Mesothelial cell of epicardium (in vitro differentiated cells): ENCODE measurements at places on chromosomes 12 and 14.

DNA sequence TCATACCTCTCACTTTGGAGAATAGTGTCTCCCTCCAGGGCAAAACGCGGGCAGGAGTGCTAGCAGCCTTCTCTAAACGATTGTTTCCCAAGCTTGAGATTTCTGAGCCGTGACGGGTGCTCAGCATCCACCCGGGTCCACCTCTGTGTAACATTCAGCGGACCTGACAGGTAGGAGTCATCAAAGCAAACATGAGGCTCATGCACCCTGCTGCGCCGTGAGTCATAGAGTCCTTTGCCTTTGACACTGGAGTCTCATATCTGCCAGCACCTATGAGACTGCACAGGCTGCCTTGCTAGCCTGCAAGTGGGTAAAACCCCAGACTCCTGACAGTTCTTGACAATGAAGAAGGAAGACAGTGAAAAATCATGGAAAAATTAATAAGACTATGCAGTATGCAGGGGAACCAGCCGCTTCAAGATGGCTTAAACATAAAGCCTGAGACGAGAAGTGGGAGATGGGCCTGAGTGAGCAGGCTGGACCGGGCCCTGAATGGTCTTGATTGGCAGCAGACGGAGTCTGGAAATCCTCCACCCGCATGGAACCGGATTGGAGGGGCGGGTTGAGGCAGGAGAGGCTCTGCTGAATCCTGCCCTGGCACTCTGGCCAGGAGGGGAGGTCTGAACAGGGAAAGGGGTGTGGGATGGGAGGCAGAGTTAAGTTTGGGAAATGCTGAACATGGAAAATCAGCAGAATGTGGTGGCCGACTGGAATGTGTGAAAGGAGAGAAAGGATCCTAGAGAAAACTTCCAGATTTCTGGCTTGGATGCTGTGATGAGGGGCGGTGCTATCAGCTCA lies 54.2 kb downstream of the LGMN start:
- no peak overlapping the region for H3K4me3 ChIP-seq
- H3K27ac ChIP-seq, result no peak overlapping the region
- no peak for DNase-seq
- H3K36me3 ChIP-seq, result no peaks in the 10 kb centered on the region
- H3K27me3 ChIP-seq, result peaks cover 17% of the 10 kb centered on the region

GRCh38 chr12:57389033-57389432 lies 41.8 kb downstream of the R3HDM2 start:
- peaks cover 35% of the 10 kb centered on the region for H3K36me3 ChIP-seq
- peaks cover 6% of the 10 kb centered on the region for H3K4me1 ChIP-seq
- no peak overlapping the region for H3K4me3 ChIP-seq
- no peaks in the 10 kb centered on the region for H3K27me3 ChIP-seq
- DNase-seq, result no peak

GRCh38 chr14:76909266-76909665 lies 83.1 kb downstream of the LRRC74A start:
- DNase-seq, result no peak
- no peaks in the 10 kb centered on the region for H3K36me3 ChIP-seq
- H3K4me3 ChIP-seq, result no peak overlapping the region
- no peaks in the 10 kb centered on the region for H3K27me3 ChIP-seq
- H3K27ac ChIP-seq, result no peak overlapping the region

- no peak overlapping the region for H3K4me3 ChIP-seq
- no peaks in the 10 kb centered on the region for H3K27me3 ChIP-seq
- no peak overlapping the region for H3K27ac ChIP-seq
- peaks cover 2% of the 10 kb centered on the region for H3K36me3 ChIP-seq
- DNase-seq, result no peak
Observed at GRCh38 chr12:68434391-68435298, 102.5 kb upstream of the MDM1 start.

DNA sequence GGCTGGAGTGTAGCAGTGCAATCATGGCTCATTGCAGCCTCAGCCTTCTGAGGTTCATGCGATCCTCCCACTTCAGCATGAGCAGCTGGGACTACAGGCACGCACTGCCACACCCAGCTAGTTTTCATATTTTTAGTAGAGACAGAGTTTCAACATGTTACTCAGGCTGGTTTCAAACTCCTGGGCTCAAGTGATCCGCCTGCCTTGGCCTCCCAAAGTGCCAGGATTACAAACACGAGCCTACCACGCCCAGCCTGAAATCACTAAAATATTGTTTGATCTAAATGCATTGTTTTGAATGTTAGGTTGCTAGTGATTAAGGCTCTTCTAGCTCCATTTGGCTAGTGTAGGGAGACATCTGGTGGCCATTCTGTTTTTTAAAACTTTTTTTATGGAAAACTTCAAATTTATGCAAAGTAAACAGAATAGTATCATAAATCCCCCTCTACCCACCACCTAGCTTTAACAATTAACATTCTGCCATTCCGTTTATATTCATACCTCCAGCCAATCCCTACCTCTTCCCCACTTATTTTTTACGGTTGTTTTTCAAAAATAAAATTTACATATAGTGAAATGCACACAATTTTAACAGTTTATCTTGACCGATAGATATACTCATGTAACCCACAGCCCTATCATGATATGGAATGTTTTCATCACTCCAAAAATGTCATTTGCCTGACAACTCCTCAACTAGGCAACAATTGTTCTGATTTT lies 37.8 kb downstream of the MYO1H start:
- H3K36me3 ChIP-seq, result no peaks in the 10 kb centered on the region
- H3K4me3 ChIP-seq, result no peak overlapping the region
- peaks cover 35% of the 10 kb centered on the region for H3K27me3 ChIP-seq
- H3K27ac ChIP-seq, result no peak overlapping the region
- no peaks in the 10 kb centered on the region for H3K4me1 ChIP-seq
- DNase-seq, result no peak

- H3K36me3 ChIP-seq, result no peaks in the 10 kb centered on the region
- H3K27ac ChIP-seq, result peak overlapping the region; percentile 96
- peaks cover 31% of the 10 kb centered on the region for H3K4me1 ChIP-seq
- no peaks in the 10 kb centered on the region for H3K27me3 ChIP-seq
- no peak for DNase-seq
Observed at GRCh38 chr12:31369712-31370521, 44.0 kb upstream of the SINHCAF start.

DNA sequence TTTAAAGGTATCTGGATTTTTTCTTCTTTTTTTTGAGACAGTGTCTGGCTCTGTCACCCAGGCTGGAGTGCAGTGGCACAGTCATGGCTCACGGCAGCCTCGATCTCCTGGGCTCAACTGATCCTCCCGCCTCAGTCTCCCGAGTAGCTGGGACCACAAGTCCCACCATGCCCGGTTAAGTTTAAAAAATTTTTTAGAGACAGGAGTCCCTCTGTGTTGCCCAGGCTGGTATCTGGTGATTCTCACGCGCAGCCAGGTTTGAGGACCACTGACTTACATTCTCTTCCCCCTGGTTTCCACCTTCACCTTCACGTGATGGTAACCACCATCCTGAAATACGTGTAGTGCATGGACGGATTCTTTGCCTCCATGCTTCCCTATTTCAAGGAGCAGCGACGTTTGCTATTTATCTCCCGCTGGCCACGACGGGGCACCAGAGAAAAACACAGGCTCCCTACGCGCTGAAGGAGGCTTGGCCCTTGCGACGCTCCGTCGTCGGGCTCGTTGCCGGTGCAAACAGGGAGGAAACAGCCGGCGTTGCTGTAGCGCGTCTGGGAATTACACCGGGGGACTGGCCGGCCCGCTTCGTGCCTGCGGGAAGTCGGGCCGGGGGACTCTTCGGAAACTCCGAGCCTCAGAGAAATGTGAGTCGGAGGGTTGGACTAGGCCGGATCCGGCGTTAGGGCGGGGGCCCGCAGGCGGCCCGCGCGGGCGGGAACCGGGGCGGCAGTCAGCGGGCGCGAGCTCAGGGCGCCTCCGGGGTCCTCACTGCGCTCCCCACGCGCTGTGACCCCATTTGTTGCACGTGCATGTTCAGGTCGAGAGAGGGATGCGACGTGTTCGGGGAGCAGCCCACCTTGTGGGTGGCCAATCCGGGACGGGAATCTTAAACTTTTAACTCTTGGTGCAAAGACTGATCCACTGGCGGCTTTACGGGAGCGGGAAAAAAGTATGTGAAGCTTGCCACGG lies at the start of gene TCHP:
TCHP (plus strand) TSS at position 492 of the 969 bp plus-strand sequence. CDS start 2,753 bp downstream, outside the sequence.
- H3K4me3 ChIP-seq, result peak within 1 kb of the TSS; percentile 95
- peak; percentile 46 for DNase-seq
- H3K27me3 ChIP-seq, result no peaks in the 10 kb centered on the region
- H3K4me1 ChIP-seq, result peaks cover 20% of the 10 kb centered on the region

DNA sequence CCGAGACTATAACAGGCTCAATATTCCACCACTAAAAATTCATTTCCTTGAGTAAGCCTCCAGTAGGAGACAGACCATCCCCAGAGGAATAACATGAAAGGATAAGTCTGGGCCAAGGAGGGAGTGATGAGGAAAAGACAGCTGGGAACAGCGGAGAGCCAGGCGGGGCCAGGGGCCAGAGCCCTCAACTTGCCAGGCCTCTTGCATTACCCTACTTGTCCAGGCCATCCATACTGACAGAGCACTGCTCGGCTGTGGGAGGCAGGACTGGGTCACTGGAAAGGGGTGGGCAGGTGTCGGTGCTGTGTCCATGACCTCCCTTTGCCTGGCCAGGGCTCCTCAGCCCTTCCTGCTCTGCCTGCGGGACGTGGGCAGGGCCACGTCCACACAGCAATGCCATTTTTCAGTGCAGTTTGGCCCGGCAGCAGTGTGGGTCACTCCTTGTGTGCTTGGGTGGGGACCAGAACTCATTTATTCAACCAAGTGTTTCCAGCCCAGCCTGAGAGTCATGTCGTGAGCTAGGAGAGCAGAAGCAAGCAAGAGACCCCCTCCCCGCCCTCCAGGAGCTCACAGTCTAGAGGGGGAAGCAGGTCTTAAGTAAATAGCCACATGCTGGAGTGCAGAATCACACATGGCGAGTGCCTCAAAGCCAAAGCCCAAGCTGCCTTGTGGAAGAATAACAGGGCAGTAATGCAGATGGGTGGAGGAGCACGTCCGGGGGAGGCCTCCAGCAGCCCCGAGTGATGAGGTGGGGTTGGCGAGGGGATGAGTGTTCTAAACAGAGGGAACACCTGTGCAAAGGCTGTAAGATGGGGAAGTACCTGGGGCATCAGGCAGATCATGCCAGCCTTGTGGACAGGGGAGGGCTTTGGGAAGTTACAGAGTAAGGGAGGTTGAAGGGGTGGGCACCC lies 8.9 kb upstream of the FAIM2 start:
- no peak for DNase-seq
- peaks cover 4% of the 10 kb centered on the region for H3K27me3 ChIP-seq
- no peak overlapping the region for H3K27ac ChIP-seq

- peaks cover 11% of the 10 kb centered on the region for H3K36me3 ChIP-seq
- DNase-seq, result no peak
- H3K4me1 ChIP-seq, result peaks cover 34% of the 10 kb centered on the region
- H3K27me3 ChIP-seq, result no peaks in the 10 kb centered on the region
Observed at GRCh38 chr12:12539028-12539810, 23.4 kb downstream of the DUSP16 start.

GRCh38 chr12:27578689-27579372 lies 54.8 kb downstream of the PPFIBP1 start:
- H3K36me3 ChIP-seq, result peaks cover 25% of the 10 kb centered on the region
- no peaks in the 10 kb centered on the region for H3K27me3 ChIP-seq
- no peak for DNase-seq
- no peak overlapping the region for H3K4me3 ChIP-seq
- peaks cover 40% of the 10 kb centered on the region for H3K4me1 ChIP-seq

- H3K36me3 ChIP-seq, result peaks cover 10% of the 10 kb centered on the region
- no peaks in the 10 kb centered on the region for H3K27me3 ChIP-seq
- no peaks in the 10 kb centered on the region for H3K4me1 ChIP-seq
- no peak overlapping the region for H3K27ac ChIP-seq
- no peak for DNase-seq
Observed at GRCh38 chr14:105840266-105841021, 314.1 kb downstream of the TMEM121 start.

DNA sequence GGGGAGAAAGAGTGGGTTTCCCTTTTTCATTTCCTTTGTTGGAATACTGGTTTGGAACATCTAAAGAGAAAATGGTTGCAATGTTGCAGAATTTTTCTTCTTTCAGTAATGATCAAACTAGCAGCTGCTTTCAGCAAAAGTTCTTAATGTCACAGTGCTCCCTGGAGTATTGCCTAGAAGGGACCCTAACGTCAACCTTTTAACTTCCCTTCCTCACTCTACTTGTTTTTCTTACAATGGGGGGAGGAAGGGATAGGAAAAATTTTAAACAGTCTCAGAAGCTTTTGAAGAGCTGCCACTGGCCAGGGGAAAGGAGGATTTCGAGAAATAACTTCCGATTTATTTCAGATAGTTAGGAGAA lies 521.8 kb downstream of the MED13L start:
- no peak for DNase-seq
- peak overlapping the region; percentile 59 for H3K4me3 ChIP-seq
- H3K27ac ChIP-seq, result peak overlapping the region; percentile 95

DNA sequence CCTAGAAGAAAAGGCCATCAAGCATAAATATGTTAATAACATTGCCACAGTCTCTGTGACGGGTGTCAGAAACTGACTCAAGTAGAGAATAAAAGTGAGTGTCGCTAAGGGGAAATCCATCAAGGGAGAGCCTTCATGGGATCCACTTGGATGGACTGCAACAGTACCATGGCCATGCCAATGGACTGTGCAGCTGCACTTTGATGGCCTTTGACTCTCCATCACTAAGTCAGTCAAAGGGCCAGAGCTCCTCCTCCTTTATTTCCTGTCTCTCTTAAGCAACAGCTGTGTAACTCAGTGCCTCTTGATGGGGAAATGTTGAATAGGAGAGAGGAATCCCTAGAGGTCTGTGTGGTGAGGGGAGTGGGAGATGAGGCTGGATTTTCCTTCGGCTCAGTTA lies 335.2 kb downstream of the BMP4 start:
- H3K4me3 ChIP-seq, result no peak overlapping the region
- H3K4me1 ChIP-seq, result peaks cover 31% of the 10 kb centered on the region
- H3K27me3 ChIP-seq, result peaks cover 3% of the 10 kb centered on the region
- no peak overlapping the region for H3K27ac ChIP-seq
- DNase-seq, result no peak

- no peak for DNase-seq
- H3K27me3 ChIP-seq, result no peaks in the 10 kb centered on the region
- H3K4me3 ChIP-seq, result no peak overlapping the region
- H3K4me1 ChIP-seq, result peaks cover 6% of the 10 kb centered on the region
Observed at GRCh38 chr14:69675245-69675583, 63.8 kb downstream of the SUSD6 start.

GRCh38 chr12:84166812-84167211 lies 745.8 kb downstream of the SLC6A15 start:
- peaks cover 15% of the 10 kb centered on the region for H3K4me1 ChIP-seq
- no peak for DNase-seq
- H3K36me3 ChIP-seq, result no peaks in the 10 kb centered on the region

DNA sequence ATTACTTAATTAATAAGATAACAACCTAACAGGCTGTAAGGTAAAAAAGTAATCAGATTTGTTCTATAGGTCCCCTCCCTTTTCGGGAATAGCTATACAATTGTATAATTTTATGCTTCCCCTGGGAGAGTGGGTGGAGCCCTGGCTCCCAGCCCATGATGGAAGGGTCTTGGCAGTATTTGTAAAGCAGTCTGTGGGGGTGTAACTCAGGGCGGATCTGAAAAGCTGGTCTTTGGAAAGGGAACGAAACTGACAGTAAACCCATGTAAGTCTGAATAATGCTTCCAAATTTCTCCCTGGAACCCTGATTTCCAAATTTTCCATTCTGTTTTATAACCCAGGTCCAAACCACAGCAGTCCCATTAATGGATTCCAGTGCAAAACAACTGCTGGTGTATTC lies 110.4 kb downstream of the DAD1 start:
- H3K27me3 ChIP-seq, result peaks cover 73% of the 10 kb centered on the region
- no peak overlapping the region for H3K27ac ChIP-seq
- no peaks in the 10 kb centered on the region for H3K36me3 ChIP-seq
- DNase-seq, result peak; percentile 66
- H3K4me1 ChIP-seq, result peaks cover 29% of the 10 kb centered on the region
- H3K4me3 ChIP-seq, result no peak overlapping the region
